Kidney epithelial cell (primary cell): ENCODE measurements at places on chromosomes 5 and 9.

DNA sequence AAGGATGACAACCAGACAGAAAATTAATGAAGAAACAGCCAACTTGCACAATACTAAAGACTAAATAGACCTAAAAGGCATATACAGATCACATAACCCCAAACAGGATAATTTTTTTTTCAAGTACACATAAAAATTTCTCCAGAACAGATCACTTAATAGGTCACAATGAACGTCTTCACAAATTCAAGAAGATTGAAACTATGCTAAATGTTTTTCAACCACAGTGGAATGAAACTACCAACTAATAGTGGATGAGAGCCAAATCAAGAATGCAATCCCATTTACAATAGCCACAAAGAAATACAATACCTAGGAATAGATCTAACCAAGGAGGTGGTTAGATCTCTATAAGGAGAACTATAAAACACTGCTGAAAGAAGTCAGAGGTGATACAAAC lies 145.8 kb downstream of the TMEM232 start:
- no peak for DNase-seq

- no peak for DNase-seq
Observed at GRCh38 chr5:179817470-179817840, 3.2 kb upstream of the SQSTM1 start.

DNA sequence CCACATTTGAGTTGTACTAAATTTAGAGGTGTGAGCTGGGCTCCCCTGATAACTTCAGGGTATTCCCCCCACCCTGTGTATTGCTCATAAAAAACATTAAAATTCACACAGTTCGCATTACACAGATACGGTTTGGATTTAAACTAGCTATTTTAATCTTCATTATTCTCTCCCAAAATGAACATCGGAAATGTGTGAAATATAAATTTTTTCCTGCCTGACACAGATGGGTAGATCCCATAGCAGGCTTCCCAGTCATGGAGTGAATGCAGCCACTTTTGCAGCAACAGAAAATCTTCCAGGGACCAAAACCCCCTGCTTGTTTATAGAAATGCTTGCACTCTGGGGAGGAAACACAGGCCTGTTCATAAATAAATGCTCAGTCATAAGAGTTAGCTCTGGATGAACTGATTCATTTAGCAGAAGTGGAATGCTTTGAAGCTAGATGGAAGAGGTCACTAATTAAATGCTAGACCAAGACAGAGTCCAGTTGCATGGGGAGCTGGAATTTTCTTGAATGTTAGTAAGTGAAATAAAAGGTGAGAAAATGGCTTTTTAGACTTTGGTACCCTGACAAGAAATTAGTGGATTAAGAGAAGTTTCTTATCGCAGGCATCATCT lies 115.6 kb downstream of the PDE8B start:
- no peak for DNase-seq

DNA sequence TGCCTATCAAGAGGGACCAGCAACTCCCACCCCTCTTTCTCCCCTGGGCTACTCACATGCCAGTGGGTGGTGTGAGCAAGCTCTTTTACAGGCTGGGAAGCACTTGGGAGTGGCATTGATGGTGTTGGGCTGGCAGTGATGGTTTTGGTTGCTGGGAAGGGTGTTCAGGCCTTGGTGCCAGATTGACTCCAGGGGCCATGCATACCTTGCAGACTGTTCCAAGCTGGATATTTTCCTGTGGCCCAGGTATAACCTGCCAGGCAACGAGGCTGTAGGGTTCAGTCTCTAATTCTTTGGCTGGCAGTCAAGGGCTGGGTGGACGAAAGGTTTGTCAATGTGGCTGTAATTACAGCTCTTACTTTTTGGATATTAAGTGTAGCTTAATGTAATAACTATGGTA lies 177.3 kb downstream of the MACROH2A1 start:
- DNase-seq = no peak

- DNase-seq = no peak
Observed at GRCh38 chr9:128902351-128903078, 18.3 kb upstream of the PHYHD1 start.

GRCh38 chr5:124461941-124462340 lies 284.5 kb downstream of the ZNF608 start:
- DNase-seq = no peak
